ENCODE measurements at places on chromosomes 2 and 18.

DNA sequence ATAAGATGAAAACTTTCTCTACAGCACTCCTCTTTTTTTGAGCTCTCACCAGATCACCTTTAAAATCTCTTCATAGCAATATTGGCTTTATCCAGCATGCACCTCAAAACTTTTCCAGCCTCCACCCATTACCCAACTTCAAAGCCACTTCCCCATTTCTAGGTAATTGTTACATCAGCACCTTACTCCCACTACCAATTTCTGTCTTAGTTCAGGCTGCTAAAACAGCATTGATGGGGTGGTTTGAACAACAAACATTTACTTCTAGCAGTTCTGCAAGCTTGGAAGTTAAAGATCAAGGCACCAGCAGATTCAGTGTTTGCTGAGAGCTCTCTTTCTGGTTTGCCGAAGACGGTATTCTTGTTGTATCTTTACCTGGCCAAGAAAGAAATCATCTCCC is 114.0 kb upstream of the SLC39A10 start:
- no peak for DNase-seq

DNA sequence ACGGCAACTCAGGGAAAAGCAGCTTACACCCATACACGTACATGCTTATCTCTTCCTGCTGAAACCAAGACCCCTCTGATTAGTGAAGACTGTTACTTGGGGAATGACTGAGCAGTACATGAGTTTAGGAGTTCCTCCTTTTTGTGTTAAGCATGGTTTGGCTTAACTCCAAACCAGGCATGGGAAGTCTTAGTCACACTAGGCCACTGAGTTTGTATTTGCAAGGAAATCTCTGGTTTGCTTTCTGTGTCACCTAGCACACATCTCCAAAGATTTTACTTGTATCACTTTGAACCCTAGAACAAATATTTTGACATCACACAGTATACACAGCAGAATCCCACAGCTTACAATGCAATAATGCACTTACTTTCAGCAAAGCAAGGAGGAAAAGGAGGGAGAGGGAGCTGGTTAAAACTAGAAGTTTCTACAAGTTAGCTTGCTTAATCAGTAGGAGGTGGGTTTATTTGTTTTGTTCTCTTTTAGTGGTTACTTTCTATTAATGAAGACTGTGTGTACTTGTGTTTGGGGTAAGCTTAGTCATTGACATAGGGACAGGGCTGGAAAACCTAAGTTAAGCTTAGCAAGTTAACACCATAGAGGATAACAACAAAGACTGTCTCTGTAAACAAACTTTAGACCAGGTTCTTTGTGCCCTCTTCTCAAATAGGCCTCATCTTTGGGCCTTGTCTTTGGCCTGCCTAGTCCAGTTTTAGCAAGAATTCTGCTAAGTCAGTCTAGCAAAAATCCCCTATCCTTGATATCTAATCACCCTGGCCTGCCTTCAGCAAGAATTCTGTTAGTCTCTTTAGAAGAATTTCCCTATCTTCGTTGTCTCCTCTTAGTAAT is 219.4 kb downstream of the MREG start:
- no peak for DNase-seq

- no peak for DNase-seq
Measured at GRCh38 chr2:235733761-235734160, 239.9 kb downstream of the AGAP1 start.

- DNase-seq: no peak
Measured at GRCh38 chr2:60652832-60653340, 99.4 kb upstream of the BCL11A start.

GRCh38 chr2:66334237-66335029 is 100.5 kb upstream of the MEIS1 start:
- no peak for DNase-seq

DNA sequence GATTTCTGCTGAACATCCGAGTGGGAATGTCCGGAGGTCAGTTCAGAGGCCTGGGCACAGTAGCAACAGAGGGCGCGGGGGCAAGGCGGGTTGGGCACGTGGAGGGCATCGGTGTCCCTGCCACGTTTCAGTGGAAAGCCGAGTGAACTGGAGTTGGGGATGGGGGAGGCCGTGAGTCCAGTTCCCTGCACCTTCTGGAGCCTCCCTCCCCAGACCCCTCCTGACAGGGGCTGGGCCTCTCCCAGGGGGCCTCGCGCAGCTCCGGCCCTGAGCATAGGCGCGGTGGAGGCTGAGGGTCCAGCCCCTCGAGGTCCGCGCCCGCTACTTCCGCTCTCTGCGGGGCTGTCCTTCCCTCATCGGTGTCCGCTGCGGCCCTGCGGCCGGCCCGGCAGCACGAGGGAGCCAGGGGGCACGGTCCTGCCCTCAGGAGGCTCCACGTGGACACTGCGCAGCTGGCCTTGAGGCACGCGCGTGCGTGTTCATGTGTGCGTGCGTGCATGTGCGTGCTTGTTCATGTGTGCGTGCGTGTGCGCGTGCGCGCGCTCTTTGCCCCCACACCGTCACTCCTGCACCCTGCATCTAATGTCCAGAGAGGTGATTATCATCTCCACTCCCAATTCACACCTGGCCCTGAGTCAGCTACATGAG is 50.2 kb downstream of the PLEKHB2 start:
- no peak for DNase-seq

Measured in stimulated activated CD4-positive, alpha-beta T cell treated with anti-CD3 and anti-CD28 coated beads, Interleukin-1b, Interleukin-23, amount 100 ng/mL, for 1 hour (primary cell).